ENCODE measurements at places on chromosomes 11 and 22.
A peak's percentile ranks its signal among the peaks of the same experiment; 100 is the strongest.

DNA sequence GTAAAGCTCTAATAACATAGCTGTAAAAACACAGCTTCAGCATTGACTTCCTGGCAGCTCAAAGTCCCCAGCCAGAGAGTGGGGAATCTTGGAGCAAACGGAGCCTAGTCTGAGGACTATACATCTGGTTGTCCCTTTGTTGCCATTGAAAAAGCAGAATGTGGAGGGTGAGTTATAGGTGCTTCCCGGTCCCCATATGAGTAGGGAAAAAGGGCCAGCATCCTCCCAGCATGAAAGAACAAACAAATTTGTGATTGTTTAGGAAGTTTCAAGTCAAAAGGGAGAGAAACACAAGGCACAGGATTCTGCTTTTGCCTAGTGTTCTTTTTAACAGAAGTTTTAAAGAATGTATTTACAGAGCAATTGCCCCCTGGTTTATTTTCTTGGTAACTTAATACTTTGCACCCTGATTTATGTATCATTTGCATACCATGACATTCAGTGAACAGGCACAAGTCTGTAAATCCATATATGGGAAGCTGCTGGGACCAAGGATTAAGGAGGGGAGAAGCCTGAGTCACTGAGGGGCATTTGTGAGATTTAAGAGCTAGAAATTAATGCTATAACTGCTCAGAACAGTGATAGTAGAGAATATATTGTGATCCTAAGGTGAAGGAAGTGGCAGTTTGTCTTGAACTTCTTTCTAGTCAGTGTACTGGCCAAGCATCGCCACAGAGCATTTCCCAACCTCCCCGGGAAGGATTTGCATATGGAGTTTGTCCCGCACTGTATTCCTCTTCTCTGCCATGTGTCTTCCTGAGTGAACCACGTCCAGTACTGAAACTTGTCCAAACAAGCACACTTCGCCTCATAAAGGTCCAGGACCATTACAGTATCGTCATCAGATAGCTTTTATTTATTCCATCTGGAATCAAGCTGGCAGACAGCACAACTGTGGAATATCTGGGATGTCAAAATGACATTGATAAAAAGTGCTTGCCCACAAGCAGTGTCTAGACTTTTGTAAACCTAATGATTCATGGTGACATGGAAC is 103.0 kb downstream of the DBX1 start:
- no peak for DNase-seq

- DNase-seq: no peak
Observed at GRCh38 chr22:29092243-29092642, 19.4 kb downstream of the KREMEN1 start.

DNA sequence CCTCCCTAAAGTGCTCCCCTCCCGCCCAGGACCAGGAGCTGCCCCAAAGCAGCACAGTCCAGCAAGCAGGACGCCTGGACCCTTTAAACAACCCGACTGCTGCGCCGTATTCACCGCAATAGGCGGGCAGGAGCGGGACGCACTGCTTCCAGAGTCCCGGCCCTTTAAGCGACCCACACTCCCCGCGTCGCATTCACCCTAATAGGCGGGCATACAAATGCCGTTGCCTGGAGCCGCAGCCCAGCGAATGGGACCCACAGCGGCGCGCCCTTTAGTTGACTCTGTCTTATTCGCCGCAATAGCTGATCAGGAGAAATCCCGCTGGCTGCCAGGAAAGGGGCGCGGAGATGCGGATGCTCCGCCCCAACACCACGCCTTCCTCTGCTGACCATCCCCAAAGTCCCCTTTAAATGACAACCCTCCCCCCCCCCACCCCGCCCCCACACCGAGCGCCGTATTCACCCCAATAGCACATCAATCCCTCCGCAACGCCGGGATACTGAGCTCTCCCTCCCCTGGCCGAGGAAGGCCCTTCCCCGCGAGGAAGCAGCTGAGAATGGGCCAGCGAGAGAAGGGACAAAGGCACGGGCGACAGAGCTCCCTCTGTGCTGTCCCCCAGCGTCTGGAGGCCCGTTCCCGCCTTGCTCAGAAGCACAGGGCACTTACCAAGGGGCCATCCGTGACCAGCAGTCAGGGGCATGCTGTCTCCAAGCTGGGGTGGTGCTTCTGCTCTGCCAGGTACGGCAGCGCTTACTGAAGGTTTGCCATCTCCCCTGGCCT is 4.7 kb downstream of the OSBPL5 start:
- peak; percentile 84 for DNase-seq

DNA sequence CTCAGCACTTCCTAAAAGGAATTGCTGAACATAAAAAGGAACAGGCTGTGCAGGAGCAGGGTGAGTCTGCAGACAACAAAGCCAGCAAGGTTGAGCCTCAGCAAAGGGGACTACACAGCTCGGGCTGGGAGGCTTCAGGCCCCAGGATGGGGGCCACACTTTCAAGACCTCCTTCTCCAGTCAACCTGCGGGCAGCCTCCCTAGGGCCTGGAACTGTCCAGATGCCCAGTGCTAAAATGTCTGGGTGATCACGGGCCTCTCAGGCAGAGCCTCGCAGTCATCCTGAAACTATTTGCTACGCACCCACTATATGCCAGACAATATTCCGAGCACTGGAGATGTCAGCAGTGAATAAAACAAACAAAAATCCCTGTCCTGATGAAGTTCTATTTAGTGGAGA is 3.9 kb upstream of the NEFH start:
- no peak for DNase-seq

GRCh38 chr22:17171153-17172028 is 12.3 kb upstream of the HDHD5 start:
- DNase-seq: peak; percentile 92

DNA sequence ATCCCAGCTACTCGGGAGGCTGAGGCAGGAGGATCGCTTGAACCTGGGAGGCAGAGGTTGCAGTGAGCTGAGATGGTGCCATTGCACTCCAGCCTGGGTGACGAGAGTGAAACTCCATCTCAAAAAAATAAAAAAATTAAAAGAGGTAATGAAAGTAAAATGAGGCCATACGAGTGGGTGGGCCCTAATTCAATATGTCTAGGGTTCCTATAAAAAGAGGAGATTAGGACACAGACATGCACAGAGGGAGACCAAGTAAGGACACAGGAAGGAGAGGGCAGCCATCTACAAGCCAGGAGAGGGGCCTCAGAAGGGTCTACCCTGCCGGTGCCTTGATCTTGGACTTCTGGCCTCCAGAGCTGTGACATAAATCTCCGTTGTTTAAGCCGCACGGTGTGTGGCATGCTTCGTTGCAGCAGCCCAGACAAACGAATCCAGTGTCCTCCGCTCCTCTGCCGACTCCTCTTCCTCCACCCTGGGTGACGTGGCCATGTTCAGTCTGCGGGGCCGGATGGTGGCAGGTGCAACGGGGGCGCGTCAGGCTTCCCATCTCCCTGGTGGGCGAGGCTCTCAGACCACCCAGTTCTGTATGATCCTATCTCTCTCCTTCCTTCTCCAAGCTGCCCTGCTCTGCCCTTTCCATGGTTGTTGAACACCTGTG is 51.6 kb upstream of the PARVG start:
- DNase-seq: no peak

GRCh38 chr22:44907765-44908737 is 101.8 kb downstream of the PHF21B start:
- no peak for DNase-seq

- no peak for DNase-seq
Observed at GRCh38 chr11:102239911-102240310, 77.4 kb upstream of the BIRC3 start.

GRCh38 chr22:45903355-45904135 is 73.4 kb downstream of the WNT7B start:
- no peak for DNase-seq

DNA sequence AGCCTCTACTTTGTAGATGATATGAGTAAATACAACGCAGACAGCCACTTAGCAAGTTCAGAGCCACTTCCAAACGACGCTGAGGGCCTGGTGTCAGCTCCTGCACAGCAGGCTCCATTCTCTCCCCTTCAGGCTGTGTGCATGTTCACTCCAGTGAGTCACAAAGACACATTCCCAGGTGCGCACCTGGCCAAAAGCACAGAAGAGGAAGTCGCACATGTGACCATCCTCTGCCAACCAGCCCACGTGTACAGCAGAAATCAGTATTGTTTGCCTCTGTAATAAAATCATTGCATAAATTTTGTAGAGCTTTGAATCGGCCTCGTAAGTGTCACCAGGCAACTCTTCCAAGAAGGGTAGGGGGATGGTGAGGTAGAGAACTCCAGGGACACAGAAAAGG is 19.5 kb upstream of the TPH1 start:
- peak; percentile 32 for DNase-seq

DNA sequence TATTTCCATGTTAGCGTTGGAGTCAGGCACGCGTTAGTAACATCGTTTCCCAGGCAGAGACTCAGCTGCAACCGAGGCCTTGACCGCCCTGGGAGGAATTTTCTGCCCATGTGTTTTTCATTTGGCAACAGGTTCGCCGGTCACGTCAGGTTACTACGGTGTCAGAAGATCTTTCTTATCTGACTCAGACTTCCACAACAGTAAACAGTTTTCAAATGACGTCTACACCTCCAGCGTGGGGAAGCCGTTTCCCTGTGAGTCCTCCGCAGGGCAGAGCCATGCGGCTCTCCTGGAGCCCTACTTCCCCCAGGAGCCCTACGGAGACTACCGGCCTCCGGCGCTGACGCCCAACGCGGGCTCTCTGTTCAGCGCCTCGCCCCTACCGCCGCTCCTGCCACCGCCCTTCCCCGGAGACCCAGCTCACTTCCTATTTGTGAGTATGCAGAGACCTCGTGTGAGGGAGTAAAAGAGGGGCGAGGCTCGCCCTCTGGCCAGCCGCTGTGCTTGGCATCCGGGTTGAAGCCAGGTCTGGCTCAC is 14.3 kb upstream of the POU2AF3 start:
- peak; percentile 84 for DNase-seq

- no peak for DNase-seq
Observed at GRCh38 chr22:41117127-41117965, 25.0 kb downstream of the EP300 start.

Measured in transverse colon (tissue), 4 donors.